Adrenal gland (tissue), 19 donors: ENCODE measurements at places on chromosomes 1 and 21. TPM values are rescaled to one million over a fixed set of nuclear protein-coding genes. Genes with fewer than 3 reads are reported as not detected.

DNA sequence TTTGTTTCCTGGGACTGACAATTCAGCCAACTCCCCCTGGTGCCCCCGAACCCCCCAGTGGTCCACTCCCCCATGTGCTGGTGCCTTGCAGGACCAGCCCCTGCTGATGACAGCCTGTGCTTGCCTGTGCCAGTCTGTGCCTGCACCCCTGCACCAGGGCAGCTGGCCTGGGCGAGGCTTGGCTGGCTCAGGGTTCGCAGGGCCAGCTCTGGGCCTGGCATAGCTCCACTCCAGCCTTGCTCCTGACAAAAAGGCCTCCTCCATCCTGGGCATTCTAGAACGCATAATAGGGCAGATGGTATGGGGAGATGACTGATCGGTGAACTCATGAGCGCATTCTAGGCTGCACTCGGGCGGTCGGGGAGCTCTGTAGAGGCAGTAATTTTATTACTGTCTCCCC, 5.4 kb downstream of the CNTN2 start:
- H3K4me3 ChIP-seq = no peak overlapping the region
- no peaks in the 10 kb centered on the region for H3K36me3 ChIP-seq
- DNase-seq = no peak
- H3K4me1 ChIP-seq = no peaks in the 10 kb centered on the region

GRCh38 chr1:101188331-101188730, 48.5 kb upstream of the S1PR1 start:
- no peak for DNase-seq
- no peak overlapping the region for H3K27ac ChIP-seq
- H3K27me3 ChIP-seq = peaks cover 3% of the 10 kb centered on the region
- H3K4me3 ChIP-seq = no peak overlapping the region
- no peaks in the 10 kb centered on the region for H3K36me3 ChIP-seq

DNA sequence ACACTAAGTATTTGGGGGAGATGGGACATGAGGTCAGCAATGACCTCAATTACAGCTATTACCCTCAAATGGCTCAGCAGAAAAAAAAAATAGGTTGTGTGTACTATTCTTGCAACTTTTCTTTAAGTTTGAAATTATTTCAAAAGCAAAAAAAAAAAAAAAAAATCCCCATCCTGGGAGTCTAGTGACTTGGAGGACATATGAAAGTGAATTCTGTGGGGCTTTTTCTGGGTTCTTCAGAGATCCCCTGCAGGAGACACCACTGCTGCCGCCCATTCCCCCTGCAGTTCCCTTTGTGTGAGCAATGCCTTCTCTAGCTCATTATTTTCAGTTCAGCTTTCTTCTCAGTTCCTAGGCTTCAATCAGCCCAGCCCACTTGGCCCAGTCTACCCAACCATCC, 16.7 kb downstream of the HSD11B1 start:
- H3K4me1 ChIP-seq = peaks cover 6% of the 10 kb centered on the region
- H3K27me3 ChIP-seq = no peaks in the 10 kb centered on the region
- H3K4me3 ChIP-seq = no peak overlapping the region

LGR6 gene
- 0.48 TPM for polyA plus RNA-seq

HJV gene
- polyA plus RNA-seq = 0.11 TPM
